Thymus (tissue), 14 donors: ENCODE measurements at places on chromosomes 2 and 18.

GRCh38 chr18:25016666-25017065 lies 335.3 kb downstream of the ZNF521 start:
- no peak for DNase-seq
- H3K27ac ChIP-seq = no peak overlapping the region
- no peaks in the 10 kb centered on the region for H3K27me3 ChIP-seq
- H3K4me1 ChIP-seq = peaks cover 2% of the 10 kb centered on the region

DNA sequence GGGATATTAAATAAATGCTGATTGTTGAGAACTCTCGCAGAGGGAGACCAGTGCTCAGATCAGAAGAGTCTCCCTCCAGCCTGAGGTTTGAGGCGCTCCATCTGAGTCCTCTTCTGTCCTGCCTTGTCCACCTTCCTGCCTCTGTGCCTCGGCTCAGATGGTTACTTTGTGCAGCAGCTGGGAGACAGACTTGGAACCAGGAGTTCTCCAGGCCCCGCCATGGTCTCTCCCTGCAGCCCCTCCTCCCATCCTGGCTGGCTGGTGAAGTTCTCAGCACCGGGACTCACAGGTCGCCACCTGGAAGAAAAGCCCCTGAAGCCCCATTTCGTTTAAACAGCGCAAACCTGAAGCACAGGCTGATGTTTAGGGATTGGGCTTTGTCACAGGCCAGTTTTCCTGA lies 60.6 kb downstream of the DDX1 start:
- H3K36me3 ChIP-seq = no peaks in the 10 kb centered on the region
- H3K4me3 ChIP-seq = no peak overlapping the region
- H3K27ac ChIP-seq = no peak overlapping the region

GRCh38 chr2:30847329-30847728 lies 40.1 kb upstream of the CAPN13 start:
- H3K4me3 ChIP-seq = no peak overlapping the region
- H3K27ac ChIP-seq = no peak overlapping the region
- no peaks in the 10 kb centered on the region for H3K36me3 ChIP-seq
- DNase-seq = no peak
- no peaks in the 10 kb centered on the region for H3K27me3 ChIP-seq

GRCh38 chr2:237196409-237196808 lies 110.7 kb downstream of the COPS8 start:
- H3K36me3 ChIP-seq = no peaks in the 10 kb centered on the region
- H3K27ac ChIP-seq = no peak overlapping the region
- H3K4me3 ChIP-seq = no peak overlapping the region
- no peaks in the 10 kb centered on the region for H3K27me3 ChIP-seq

GRCh38 chr2:144330951-144331673 lies 188.8 kb downstream of the ZEB2 start:
- peaks cover 10% of the 10 kb centered on the region for H3K4me1 ChIP-seq
- no peaks in the 10 kb centered on the region for H3K27me3 ChIP-seq
- DNase-seq = peak; percentile 26
- H3K36me3 ChIP-seq = no peaks in the 10 kb centered on the region

DNA sequence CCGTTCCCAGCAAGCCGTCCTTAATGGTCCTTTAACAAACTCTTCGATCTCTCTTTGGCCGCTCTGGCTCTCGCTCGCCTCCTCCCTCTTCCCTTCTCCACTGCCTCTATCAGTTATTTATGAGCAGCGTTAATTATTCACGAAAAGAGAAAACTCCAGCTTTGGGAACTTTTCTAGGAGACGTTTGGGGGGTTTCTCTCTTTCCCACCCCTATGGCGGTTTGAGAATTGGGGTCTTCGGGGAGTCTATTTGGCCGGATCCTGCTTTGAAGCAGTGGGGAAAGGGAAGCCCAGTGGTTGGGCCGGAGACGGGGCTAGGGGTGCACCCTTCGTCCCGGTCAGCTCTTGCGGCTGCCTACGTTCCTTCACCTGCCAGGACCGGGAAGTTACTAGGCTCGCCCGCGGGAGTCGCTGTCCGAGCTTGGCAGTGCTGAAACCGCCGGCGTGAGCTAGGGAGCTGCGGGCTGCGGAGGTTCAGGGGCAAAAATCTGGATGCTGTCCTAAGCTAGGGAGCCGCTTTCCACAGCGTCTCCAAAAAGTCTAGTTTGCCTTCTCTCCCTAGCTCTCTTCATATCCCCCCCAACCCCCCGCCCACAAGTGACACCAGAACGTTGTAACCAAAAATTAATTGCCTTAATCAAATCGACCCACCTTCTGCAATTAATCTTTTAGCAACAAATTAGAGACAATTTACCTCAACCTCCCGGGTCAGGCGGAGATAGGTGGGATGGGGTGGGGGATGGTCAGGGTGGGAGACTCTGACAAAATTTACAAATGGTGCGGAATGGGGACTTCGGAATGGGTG lies 8.9 kb upstream of the SKOR2 start:
- no peak overlapping the region for H3K27ac ChIP-seq
- H3K4me1 ChIP-seq = no peaks in the 10 kb centered on the region
- DNase-seq = peak; percentile 39
- peaks cover 73% of the 10 kb centered on the region for H3K27me3 ChIP-seq

GRCh38 chr18:9868857-9869714 lies 16.7 kb upstream of the TXNDC2 start:
- H3K27me3 ChIP-seq = no peaks in the 10 kb centered on the region
- H3K36me3 ChIP-seq = no peaks in the 10 kb centered on the region
- DNase-seq = no peak
- H3K4me3 ChIP-seq = no peak overlapping the region
- H3K4me1 ChIP-seq = no peaks in the 10 kb centered on the region

- H3K4me1 ChIP-seq = peaks cover 5% of the 10 kb centered on the region
- no peak for DNase-seq
- no peaks in the 10 kb centered on the region for H3K27me3 ChIP-seq
These were observed 83.9 kb upstream of the SLC39A10 start for GRCh38 chr2:195572895-195573683.

DNA sequence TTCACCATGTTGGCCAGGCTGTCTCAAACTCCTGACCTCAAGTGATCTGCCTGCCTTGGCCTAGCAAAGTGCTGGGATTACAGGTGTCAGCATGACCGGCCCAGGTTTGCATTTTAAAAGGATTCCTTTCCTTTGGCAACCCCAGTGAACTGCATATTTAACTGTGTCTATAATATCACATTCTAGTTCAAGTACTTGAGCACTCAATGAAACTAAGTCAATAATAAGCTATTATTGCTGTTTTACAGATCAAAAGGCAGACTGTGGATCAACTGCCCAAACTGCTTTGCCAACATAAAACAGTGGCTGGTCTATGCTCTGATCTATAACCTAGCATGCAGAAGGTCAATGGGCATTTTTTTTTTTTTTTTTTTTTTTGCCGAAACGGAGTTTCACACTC lies 144.5 kb downstream of the USP34 start:
- DNase-seq = no peak
- H3K27me3 ChIP-seq = no peaks in the 10 kb centered on the region
- H3K27ac ChIP-seq = no peak overlapping the region

- no peaks in the 10 kb centered on the region for H3K4me1 ChIP-seq
- DNase-seq = no peak
- H3K36me3 ChIP-seq = no peaks in the 10 kb centered on the region
- H3K4me3 ChIP-seq = no peak overlapping the region
- H3K27me3 ChIP-seq = no peaks in the 10 kb centered on the region
These were observed 219.9 kb downstream of the TMX3 start for GRCh38 chr18:68494802-68495581.
